ENCODE measurements at places on chromosomes 11 and 22.

DNA sequence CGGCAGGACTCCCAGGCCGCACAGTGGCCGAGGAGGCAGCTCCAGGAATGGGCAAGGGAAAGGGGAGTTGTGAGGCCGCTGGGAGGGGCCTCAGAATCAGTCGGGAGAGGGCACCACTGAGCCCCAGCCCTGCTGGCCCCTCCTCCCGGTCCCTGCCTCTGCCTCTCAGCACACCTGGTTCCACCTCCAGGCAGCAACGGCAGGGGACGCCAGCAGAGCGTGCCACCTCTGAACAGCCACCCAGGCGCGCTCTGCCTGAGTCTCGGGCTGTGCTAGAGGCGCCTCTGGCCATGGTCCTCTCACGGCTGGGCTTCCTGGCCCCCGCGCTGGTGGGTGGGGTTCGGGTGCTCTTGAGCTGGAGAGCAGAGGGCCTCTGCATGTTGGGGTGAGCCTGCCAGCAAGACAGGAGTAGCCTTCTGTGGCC lies 33.0 kb downstream of the MOB2 start:
- no peak for DNase-seq

DNA sequence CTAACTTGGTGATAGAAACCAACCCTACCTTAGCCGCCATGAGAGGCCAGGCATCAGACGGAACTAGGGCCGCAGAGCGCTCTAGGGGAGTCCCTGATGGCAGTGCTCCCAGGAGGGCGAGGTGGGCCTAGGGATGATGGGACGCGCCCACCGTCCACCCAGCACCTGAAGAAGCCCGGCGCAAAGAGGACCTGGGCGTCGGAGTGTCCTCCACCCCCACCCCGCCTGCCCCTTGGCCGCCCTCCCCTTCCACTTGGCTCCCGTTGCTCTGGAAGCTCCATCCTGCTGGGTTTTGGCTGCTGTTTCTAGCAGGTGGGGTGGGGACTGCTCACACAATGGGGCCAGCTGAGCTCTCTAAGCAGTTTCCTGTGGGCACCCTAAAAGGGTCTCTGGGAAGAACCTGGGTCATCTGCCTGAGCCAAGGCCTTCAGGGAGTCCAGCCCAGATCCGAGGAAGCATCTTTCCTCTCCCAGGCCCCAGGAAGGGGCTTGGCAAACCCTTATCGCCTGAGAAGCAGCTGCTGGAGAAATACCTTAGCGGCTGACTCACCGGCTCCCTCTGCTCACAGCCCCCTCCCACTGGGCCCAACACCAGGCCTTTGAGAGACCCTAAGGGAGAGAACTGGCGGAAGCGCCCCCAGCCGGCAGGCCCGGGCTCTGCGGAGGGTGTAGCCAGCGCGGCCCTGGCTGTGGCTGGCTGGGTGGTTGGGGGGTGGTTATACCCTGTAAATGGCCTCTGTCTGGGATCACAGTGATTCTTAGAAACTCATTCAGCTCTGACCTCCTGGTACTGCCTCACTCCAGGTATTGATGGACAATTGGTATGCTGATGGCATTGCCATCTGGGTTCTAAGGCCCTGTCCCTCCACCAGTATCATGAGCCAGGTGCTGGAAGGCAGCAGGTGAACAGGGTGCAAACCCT lies 19.3 kb downstream of the CREB3L1 start:
- no peak for DNase-seq

GRCh38 chr11:100810146-100810545 lies 123.1 kb downstream of the ARHGAP42 start:
- DNase-seq: no peak

DNA sequence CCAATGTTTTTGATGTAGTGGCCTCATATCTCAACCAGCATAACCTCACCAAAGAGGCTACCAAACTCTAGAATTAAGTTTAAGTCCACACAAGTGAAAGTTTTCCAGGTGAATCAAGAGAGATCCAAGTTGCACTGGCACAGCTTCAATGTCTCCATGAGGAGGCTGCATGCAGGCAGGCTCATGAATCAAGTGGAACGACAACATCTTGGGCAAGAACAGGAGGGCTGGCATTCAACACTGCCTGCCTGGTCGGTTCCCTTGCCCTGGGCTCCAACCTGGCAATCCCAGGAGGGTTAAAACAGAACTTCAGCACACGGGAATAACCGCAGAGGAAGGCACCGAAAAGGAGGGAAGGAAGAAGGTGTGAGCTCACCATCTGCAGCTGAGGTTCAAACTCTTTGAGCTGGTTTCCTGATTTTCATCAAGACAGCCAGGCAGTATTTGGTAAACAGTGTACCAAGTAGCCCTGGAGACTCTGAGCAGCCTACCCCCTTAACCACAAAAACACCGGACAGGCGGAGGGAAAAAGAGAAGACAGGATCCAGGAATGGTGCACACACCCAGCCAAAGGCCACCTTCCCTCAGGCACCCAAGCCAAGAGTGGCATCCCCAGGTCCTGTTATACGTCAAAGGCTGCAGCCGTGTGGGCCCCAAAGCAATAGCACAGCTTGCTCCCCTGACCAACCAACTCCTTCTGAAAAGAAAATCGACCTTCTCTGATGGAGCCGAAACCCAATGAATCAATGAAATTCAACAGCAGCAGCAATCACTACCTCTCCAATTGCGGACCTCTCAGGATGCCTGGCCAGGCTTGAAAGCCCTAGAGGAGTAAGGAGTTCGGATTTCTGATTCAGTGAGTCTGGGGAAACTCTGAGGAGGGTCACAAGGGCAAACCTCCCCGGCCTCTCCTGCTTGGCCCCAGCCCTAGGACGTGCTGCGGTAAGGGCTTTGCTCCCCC lies 1.3 kb downstream of the PACSIN2 start:
- DNase-seq: no peak
